ENCODE measurements at places on chromosomes 12 and 14. TPM values are rescaled to one million over a fixed set of nuclear protein-coding genes. Genes with fewer than 3 reads are reported as not detected.

- H3K27ac ChIP-seq, result no peak overlapping the region
- H3K36me3 ChIP-seq, result no peaks in the 10 kb centered on the region
- no peak for DNase-seq
Observed at GRCh38 chr12:51598156-51598555, 7.1 kb downstream of the SCN8A start.

OTX2 gene
- total RNA-seq, result not detected

- peaks cover 22% of the 10 kb centered on the region for H3K36me3 ChIP-seq
- H3K27ac ChIP-seq, result peak overlapping the region; percentile 98
- peak; percentile 28 for DNase-seq
Observed at GRCh38 chr12:14774906-14775635, 28.2 kb downstream of the WBP11 start.

KCNH3 gene
- total RNA-seq, result 1.9 TPM

RNU4-1 gene
- 672 TPM for total RNA-seq

DNA sequence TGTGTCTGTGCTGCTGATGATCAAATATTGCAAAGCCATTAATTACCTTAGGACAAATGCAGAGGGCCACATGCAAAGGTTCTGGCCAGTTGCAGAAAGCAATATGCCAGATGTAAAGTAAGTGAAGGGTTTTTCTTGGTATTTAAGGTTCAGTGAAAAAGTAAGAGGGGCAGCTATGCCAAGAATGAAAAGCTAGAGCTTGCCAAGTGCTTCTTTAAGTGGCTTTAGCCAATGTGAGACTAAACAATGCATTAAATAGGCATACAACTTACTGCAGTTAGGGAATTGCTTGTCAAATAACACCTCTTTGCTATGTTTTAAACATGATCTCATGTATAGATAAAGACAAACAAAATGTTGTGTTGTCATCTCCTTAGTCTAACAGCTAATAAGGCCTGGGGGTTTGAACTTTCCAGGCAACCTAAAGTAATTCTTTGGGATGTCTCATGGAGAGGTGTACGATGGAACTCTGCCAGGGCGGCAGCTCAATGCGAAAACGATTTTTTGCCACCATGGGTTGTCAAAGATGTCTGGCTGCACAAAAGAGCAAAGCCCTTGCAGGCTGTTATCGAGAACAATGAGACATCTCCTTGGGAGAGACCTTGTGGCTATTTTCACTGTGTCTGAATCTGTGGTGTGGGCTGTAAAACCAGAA, 12.0 kb downstream of the IGF1 start:
- H3K4me1 ChIP-seq, result no peaks in the 10 kb centered on the region
- peaks cover 22% of the 10 kb centered on the region for H3K27me3 ChIP-seq
- H3K4me3 ChIP-seq, result no peak overlapping the region
- no peaks in the 10 kb centered on the region for H3K36me3 ChIP-seq

DNA sequence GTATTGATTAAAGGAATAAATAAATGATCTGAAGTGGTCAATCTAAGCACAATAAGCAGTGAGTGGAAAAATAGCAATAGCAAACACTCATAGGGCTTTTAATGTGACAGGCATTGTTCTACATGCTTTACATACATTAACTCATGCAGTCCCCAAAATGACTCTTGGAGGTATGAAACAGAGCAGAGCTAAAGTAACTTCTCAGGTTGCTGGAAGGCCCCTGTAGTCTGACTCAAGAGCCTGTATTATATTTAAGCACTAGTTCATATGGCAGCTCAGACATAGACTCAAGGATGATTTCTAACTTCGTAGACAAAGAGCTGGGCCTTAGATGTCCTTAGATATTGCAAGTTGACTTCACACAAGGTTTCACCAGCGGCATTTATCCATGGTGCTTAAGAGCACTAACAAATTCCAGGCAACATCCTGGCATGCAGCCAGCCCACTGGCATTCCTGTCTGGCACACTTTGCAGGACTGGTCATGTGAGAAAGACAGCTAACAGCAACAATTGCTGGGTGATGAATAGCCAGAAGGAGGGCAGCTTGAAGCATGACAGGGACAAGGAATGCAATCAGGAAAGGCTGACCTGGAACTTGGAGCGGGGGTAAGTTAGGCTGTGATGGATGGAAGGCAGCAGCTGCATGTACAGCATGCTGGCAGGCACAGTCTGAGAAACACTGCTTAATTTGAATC, 22.9 kb upstream of the KTN1 start:
- no peaks in the 10 kb centered on the region for H3K36me3 ChIP-seq
- no peak overlapping the region for H3K27ac ChIP-seq
- H3K4me3 ChIP-seq, result no peak overlapping the region
- no peaks in the 10 kb centered on the region for H3K27me3 ChIP-seq

GRCh38 chr14:74658535-74659131, 46.6 kb upstream of the LTBP2 start:
- no peaks in the 10 kb centered on the region for H3K27me3 ChIP-seq
- no peak for DNase-seq
- no peaks in the 10 kb centered on the region for H3K4me1 ChIP-seq
- H3K27ac ChIP-seq, result no peak overlapping the region
- peaks cover 15% of the 10 kb centered on the region for H3K36me3 ChIP-seq
- no peak overlapping the region for H3K4me3 ChIP-seq

DNA sequence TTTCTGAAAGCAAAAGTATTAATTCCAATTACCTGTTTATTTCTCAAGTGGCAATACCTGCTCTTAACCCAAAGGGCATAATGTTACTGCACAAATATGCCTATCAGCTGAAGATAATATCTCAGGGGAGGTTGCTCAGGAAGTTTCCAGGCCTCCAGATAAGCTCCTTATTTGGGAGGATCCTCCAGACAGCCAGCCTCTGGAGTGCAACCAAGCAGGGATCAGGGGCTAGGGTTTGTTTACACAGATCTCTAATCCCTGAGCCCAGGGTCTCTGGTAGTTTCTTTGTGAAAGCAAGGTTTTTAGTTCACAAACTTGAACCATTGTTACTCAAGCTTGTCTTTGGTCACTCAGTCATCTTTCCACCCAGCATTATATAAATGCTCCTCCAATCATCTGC, 124.4 kb downstream of the SLC38A4 start:
- no peak overlapping the region for H3K27ac ChIP-seq
- H3K27me3 ChIP-seq, result peaks cover 5% of the 10 kb centered on the region
- no peak overlapping the region for H3K4me3 ChIP-seq
- no peaks in the 10 kb centered on the region for H3K4me1 ChIP-seq
- H3K36me3 ChIP-seq, result no peaks in the 10 kb centered on the region
- DNase-seq, result no peak

LIN7A gene
- not detected for total RNA-seq

GARIN6 gene
- not detected for total RNA-seq

- no peak overlapping the region for H3K27ac ChIP-seq
- no peak for DNase-seq
- H3K4me3 ChIP-seq, result no peak overlapping the region
- H3K4me1 ChIP-seq, result peaks cover 7% of the 10 kb centered on the region
- H3K27me3 ChIP-seq, result peaks cover 18% of the 10 kb centered on the region
- no peaks in the 10 kb centered on the region for H3K36me3 ChIP-seq
Observed at GRCh38 chr14:23160924-23161522, 22.4 kb downstream of the SLC7A8 start.

ALDH1L2 gene
- 0.10 TPM for total RNA-seq

DNA sequence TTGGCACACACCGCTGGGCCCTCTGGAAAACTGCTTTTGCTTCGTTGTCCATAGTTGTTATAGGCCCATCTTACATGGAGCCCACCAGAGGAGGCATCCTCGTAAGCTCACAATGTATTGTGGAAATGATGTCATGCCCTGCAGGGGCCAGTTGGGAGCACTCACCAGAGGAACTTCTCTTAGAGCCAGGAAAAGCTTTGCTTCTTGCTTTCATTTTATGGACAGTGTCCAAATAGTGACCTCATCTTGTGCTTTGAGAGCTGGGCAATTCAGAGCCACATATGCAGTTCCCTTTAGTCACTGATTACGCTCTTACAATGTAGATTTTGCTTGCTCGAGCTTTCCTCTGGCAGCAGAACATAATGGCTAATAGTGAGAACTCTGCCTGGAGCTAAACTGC, 275.6 kb downstream of the AACS start:
- H3K4me3 ChIP-seq, result no peak overlapping the region
- no peak overlapping the region for H3K27ac ChIP-seq

- H3K36me3 ChIP-seq, result no peaks in the 10 kb centered on the region
- no peak overlapping the region for H3K4me3 ChIP-seq
- no peak overlapping the region for H3K27ac ChIP-seq
- peaks cover 1% of the 10 kb centered on the region for H3K27me3 ChIP-seq
Observed at GRCh38 chr12:39830852-39831520, 211.4 kb upstream of the ABCD2 start.

INSM2 gene
- not detected for total RNA-seq

SLC4A8 gene
- total RNA-seq, result 4.4 TPM

TAS2R9 gene
- not detected for total RNA-seq

DNA sequence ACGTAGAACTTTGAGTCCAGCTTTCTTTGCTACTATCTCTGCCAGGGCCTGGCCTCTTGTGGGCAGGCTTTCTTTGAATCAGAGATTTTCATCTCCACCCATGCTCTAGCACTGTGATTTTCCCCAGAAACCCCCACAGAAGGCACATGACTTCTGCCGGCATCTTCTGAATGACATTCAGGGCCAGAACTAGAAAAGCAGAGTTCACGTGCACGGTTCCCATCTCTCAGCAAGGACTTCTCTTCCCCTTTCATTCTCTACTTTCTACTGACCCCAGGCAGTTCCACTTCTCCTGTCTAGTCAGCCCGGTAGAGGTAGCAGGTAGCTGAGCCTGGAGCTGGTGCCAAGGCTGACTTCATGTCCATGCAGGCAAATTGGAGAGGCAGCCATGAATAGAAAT, 26.9 kb downstream of the BATF start:
- no peak for DNase-seq
- H3K4me1 ChIP-seq, result peaks cover 30% of the 10 kb centered on the region
- H3K27me3 ChIP-seq, result no peaks in the 10 kb centered on the region

DNA sequence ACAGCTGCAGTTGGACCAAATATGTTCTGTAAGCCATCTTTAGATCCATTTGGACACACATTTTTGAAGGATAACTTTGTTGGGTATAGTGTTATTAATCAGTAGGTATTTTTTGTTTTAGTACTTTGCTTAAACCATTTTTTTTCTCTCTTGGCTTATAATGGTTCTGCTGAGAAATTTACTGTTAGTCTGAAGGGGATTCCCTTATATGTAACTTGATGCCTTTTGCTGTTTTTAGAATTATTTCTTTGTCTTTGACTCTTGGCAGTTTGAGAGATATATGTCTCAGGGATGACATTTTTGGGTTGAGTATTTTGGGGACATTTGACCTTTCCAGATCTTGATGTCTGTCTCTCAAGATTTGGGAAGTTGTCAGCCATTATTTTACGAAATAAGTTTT, 169.8 kb downstream of the GPHN start:
- no peak overlapping the region for H3K4me3 ChIP-seq
- DNase-seq, result no peak

DNA sequence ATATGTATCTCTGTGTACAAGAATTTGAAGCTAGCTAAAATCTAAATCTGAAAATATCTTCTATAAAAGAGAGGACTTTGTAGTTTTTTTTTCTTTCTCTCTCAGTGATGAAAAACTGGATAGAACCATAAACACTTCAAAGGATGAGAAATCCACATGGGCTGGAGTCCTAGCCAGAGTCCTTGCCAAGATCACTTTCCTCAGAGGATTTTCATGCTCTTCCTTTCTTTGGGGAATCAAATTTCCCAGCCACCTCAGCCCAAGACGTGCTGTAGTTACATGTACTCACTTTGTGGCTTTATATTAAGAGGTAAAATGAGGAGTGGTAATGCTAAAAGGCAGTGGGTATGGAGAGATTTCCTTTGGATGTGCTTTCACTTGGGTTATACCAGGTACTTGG, 110.3 kb downstream of the SLC38A1 start:
- no peak overlapping the region for H3K27ac ChIP-seq
- H3K27me3 ChIP-seq, result no peaks in the 10 kb centered on the region
- no peak overlapping the region for H3K4me3 ChIP-seq
- peaks cover 9% of the 10 kb centered on the region for H3K4me1 ChIP-seq
- H3K36me3 ChIP-seq, result peaks cover 4% of the 10 kb centered on the region

GRCh38 chr12:180445-180844, 33.5 kb downstream of the SLC6A12 start:
- peaks cover 3% of the 10 kb centered on the region for H3K27me3 ChIP-seq
- H3K27ac ChIP-seq, result no peak overlapping the region
- H3K4me3 ChIP-seq, result no peak overlapping the region

- no peaks in the 10 kb centered on the region for H3K27me3 ChIP-seq
- peaks cover 28% of the 10 kb centered on the region for H3K4me1 ChIP-seq
- no peak overlapping the region for H3K4me3 ChIP-seq
- H3K27ac ChIP-seq, result no peak overlapping the region
Observed at GRCh38 chr12:26732005-26732908, 100.7 kb downstream of the ITPR2 start.

DNA sequence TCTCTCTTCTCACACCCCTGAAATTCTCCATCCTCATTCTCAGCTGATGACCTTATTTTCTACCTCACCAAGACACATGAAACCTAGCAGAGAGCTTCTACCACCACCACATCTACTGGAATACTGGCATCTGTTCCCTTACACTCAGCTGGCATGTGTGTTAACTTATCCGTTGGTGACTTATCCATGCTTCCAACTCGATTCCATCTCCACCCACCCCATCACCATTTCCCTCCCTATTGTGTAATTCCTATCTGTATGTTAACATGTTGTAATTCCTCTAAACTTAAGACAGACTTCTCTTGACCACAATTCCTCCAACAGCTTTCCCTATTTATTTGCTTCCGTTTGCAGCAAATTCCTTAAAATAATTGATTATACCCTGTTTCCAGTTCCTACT, 15.4 kb downstream of the C1S start:
- DNase-seq, result no peak
- H3K27me3 ChIP-seq, result peaks cover 24% of the 10 kb centered on the region
- H3K4me1 ChIP-seq, result peaks cover 1% of the 10 kb centered on the region

GRCh38 chr14:56855891-56856461, 45.7 kb upstream of the OTX2 start:
- H3K4me3 ChIP-seq, result no peak overlapping the region
- DNase-seq, result no peak
- H3K27me3 ChIP-seq, result peaks cover 37% of the 10 kb centered on the region
- H3K4me1 ChIP-seq, result no peaks in the 10 kb centered on the region
- H3K27ac ChIP-seq, result no peak overlapping the region
- no peaks in the 10 kb centered on the region for H3K36me3 ChIP-seq

DNA sequence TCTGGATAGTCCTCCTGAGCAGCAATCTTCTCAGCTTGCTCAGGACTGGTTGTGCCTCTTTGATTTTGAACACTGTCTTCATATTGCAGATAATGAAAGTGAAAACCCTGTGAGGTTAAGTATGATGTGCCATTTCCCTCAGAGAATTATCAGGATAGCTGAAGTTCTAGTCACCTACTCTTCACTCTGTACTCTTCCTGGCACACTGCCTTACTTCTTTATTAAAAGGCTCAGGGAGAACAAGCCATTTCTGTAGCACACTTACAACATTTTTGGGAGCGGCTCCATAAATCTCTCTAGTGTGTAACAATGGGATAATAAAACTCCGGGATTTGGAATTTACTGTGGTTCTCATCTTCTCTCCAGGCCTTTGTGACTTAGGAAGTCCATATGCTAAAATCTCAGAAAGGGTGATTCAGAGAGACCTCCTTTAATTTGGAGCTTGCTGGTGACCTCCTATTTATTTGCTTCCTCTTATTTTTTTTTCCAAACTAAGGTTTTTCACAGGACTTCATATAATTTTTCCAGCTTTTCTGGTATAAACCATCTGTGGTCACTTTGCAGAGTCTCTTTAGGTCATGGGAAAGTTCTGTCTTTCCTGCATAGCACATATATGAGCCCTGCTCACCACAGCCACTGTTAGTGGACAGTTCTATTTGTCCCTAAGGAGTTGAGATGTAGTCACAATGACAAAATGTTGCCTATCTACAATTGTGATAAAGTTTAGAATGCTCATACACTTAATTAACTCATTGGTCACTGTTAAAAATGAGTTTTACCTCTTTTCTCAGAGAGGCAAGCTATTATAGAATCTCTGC, 53.5 kb upstream of the LDHB start:
- no peaks in the 10 kb centered on the region for H3K36me3 ChIP-seq
- H3K4me1 ChIP-seq, result peaks cover 4% of the 10 kb centered on the region
- H3K27ac ChIP-seq, result no peak overlapping the region
- no peak for DNase-seq
- H3K27me3 ChIP-seq, result peaks cover 5% of the 10 kb centered on the region
- H3K4me3 ChIP-seq, result no peak overlapping the region

TRPV4 gene
- not detected for total RNA-seq
